ENCODE measurements at places on chromosomes 7 and 10. TPM values are rescaled to one million over a fixed set of nuclear protein-coding genes. Genes with fewer than 3 reads are reported as not detected.

Gene TLL2
- 0.05 TPM for total RNA-seq

Gene NXPH1
- total RNA-seq: not detected

Gene UPK3B
- 1.1 TPM for total RNA-seq

Gene PLEKHS1
- not detected for total RNA-seq

Gene PRKAR2B
- 0.25 TPM for total RNA-seq

Gene HOXA1
- 0.41 TPM for total RNA-seq

Gene CYCS
- total RNA-seq: 157 TPM

Gene NEUROG3
- total RNA-seq: not detected

Gene ANXA8
- 5.8 TPM for total RNA-seq

Gene ACTR3C
- total RNA-seq: 11.7 TPM

Gene RAMP3
- total RNA-seq: not detected

Gene ZCWPW1
- 1.9 TPM for total RNA-seq

Gene UBTD1
- total RNA-seq: 0.77 TPM

Gene GALNT17
- not detected for total RNA-seq

Gene CHAT
- not detected for total RNA-seq

Gene ZPBP
- total RNA-seq: not detected

Gene WNT16
- not detected for total RNA-seq

Gene NME8
- total RNA-seq: not detected

Gene TMEM254
- total RNA-seq: 13.9 TPM

Gene ELN
- total RNA-seq: not detected

Gene ANKRD1
- total RNA-seq: not detected

Gene HKDC1
- total RNA-seq: 1.3 TPM

Gene MINDY4
- 1.2 TPM for total RNA-seq

Gene RNF32
- total RNA-seq: 4.8 TPM

Gene ASZ1
- total RNA-seq: not detected

Gene ZWINT
- total RNA-seq: 122 TPM

Gene ALOX5
- 2.5 TPM for total RNA-seq

Gene ZNF425
- 1.4 TPM for total RNA-seq

Gene AGFG2
- total RNA-seq: 41.3 TPM

Gene GARIN1A
- total RNA-seq: 0.95 TPM

Gene PWWP2B
- total RNA-seq: 5.4 TPM

Gene RPEL1
- total RNA-seq: not detected

Gene PSAP
- 117 TPM for total RNA-seq

Gene EBF3
- not detected for total RNA-seq

Gene CCDC126
- total RNA-seq: 7.0 TPM

Gene EPO
- not detected for total RNA-seq
